T-cell (primary cell): ENCODE measurements at places on chromosomes 13 and 19. TPM values are rescaled to one million over a fixed set of nuclear protein-coding genes. Genes with fewer than 3 reads are reported as not detected.

GRCh38 chr13:94323764-94324758 lies 155.4 kb downstream of the DCT start:
- H3K4me3 ChIP-seq, result no peak overlapping the region
- peaks cover 54% of the 10 kb centered on the region for H3K4me1 ChIP-seq
- H3K27ac ChIP-seq, result peak overlapping the region; percentile 82
- no peaks in the 10 kb centered on the region for H3K36me3 ChIP-seq
- peaks cover 4% of the 10 kb centered on the region for H3K27me3 ChIP-seq

Gene SBSN
- total RNA-seq, result not detected

DNA sequence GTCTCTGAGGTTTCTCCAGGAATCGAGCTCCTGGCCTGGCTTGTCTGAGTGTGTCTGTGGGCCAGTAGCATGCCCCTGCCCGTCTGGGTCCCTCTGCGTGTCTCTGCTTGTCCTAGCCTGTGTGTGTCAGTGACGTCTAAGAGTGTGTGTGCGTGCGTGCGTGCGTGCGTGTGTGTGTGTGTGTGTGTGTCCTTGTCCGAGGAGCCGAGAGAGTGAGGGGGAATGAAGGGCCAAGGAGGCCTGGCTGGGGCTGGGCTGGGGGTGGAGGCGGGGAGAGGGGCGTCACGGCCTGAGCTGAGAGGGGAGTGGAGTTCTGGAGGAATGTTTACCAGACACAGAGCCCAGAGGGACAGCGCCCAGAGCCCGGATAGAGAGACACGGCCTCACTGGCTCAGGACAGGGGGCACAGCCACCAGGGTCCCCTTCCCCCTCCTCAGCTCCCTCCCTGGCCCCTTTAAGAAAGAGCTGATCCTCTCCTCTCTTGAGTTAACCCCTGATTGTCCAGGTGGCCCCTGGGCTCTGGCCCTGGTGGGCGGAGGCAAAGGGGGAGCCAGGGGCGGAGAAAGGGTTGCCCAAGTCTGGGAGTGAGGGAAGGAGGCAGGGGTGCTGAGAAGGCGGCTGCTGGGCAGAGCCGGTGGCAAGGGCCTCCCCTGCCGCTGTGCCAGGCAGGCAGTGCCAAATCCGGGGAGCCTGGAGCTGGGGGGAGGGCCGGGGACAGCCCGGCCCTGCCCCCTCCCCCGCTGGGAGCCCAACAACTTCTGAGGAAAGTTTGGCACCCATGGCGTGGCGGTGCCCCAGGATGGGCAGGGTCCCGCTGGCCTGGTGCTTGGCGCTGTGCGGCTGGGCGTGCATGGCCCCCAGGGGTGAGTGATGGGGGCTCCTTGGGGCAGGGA lies at the start of gene AXL:
Gene AXL (plus strand): TSS at position 609 of the 893 bp plus-strand sequence. CDS start 170 bp downstream, at position 779.
- H3K27me3 ChIP-seq, result peaks cover 4% of the 10 kb centered on the region
- H3K4me3 ChIP-seq, result no peak within 1 kb of the TSS
- H3K27ac ChIP-seq, result no peak within 1 kb of the TSS
- no peaks in the 10 kb centered on the region for H3K36me3 ChIP-seq

GRCh38 chr13:109792416-109793059 lies 6.2 kb upstream of the IRS2 start:
- H3K4me3 ChIP-seq, result no peak overlapping the region
- DNase-seq, result no peak
- H3K27ac ChIP-seq, result no peak overlapping the region
- peaks cover 6% of the 10 kb centered on the region for H3K4me1 ChIP-seq
- H3K27me3 ChIP-seq, result peaks cover 4% of the 10 kb centered on the region

Gene CNFN
- total RNA-seq, result not detected

Gene VSTM2B
- total RNA-seq, result not detected

- H3K36me3 ChIP-seq, result no peaks in the 10 kb centered on the region
- H3K27me3 ChIP-seq, result no peaks in the 10 kb centered on the region
- H3K4me3 ChIP-seq, result no peak overlapping the region
- DNase-seq, result no peak
These were observed 276.4 kb downstream of the KLF5 start for GRCh38 chr13:73335210-73335609.

DNA sequence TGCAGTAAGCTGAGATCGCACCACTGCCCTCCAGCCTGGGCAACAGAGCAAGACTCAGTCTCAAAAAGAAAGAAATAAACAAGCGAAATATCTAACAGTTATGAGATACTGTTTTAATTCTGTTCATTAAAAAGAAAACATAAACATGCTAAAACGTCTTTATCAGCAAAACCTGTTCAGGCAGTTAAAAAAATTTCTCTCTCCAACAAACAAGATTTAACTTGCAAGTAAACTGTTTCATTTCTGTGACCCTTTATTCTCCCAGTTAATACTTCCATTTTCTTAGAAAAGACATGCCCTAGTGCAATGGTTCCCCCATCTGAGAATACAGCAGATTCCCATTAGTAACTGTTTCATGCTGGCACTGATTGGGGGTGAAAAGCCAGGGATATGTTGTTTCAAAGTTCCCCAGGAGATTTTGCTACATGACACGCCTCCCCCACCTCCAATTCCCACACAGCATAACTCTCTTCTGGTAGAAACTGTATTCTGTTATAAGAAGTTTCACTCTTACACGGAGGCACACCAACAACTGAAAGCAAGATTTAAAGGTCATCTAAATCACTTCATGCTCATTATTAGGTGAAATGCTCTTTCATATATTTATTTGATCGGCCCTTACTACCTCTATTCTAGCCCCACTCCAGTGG lies 24.4 kb downstream of the ELF1 start:
- no peak for DNase-seq
- peak overlapping the region; percentile 60 for H3K27ac ChIP-seq
- peaks cover 38% of the 10 kb centered on the region for H3K4me1 ChIP-seq
- H3K4me3 ChIP-seq, result no peak overlapping the region

Gene PSG3
- not detected for total RNA-seq

GRCh38 chr13:73961181-73961580 lies 173.0 kb downstream of the KLF12 start:
- H3K27me3 ChIP-seq, result no peaks in the 10 kb centered on the region
- no peaks in the 10 kb centered on the region for H3K4me1 ChIP-seq
- no peak for DNase-seq
- H3K4me3 ChIP-seq, result no peak overlapping the region
- no peak overlapping the region for H3K27ac ChIP-seq

DNA sequence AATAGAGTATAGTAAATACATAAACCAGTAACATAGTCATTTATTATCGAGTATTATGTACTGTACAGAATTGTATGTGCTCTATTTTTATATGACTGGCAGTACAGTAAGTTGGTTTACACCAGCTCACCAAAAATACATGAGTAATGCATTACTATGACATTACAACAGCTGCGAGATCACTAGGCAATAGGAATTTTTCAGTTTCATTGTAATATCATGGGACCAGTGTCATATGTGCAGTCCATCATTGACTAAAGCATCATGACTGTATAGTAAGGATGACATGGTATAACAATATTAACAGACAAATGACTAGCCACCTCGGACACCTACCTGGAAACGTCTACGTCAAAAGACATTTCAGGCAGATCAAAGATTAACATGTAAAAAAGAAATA lies 33.6 kb downstream of the ATP7B start:
- DNase-seq, result no peak
- H3K27ac ChIP-seq, result no peak overlapping the region
- H3K36me3 ChIP-seq, result no peaks in the 10 kb centered on the region
- H3K4me3 ChIP-seq, result no peak overlapping the region
- no peaks in the 10 kb centered on the region for H3K27me3 ChIP-seq

Gene SEMA6B
- total RNA-seq, result 0.25 TPM

DNA sequence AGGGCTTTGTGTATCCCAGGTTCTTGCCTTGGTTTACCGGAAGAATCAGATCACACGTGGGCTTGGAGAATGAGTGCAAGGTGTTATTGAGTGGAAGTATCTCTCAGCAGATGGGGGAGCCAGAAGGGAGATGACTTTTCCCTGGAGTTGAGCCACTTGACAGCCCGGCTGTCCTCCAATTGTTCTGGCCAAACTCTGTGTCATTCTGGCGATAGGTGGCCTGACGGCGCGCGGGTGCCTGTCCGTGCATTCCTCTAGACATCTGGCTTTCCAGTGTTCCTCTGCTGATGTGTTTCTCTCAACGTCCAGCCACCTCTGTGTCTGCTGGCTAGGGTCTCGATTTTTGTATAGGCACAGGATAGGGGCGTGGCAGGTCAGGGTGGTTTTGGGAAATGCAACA lies 181.9 kb downstream of the SHISA2 start:
- H3K4me3 ChIP-seq, result no peak overlapping the region
- no peaks in the 10 kb centered on the region for H3K36me3 ChIP-seq
- peaks cover 24% of the 10 kb centered on the region for H3K4me1 ChIP-seq
- no peaks in the 10 kb centered on the region for H3K27me3 ChIP-seq
- no peak for DNase-seq

GRCh38 chr19:2758601-2759313 lies 18.9 kb upstream of the SLC39A3 start:
- H3K4me1 ChIP-seq, result no peaks in the 10 kb centered on the region
- no peaks in the 10 kb centered on the region for H3K27me3 ChIP-seq
- H3K27ac ChIP-seq, result no peak overlapping the region
- DNase-seq, result no peak

GRCh38 chr13:73901324-73902068 lies 232.7 kb downstream of the KLF12 start:
- no peaks in the 10 kb centered on the region for H3K36me3 ChIP-seq
- DNase-seq, result no peak
- no peak overlapping the region for H3K4me3 ChIP-seq
- no peak overlapping the region for H3K27ac ChIP-seq
